ENCODE measurements at places on chromosomes 13 and 19.

DNA sequence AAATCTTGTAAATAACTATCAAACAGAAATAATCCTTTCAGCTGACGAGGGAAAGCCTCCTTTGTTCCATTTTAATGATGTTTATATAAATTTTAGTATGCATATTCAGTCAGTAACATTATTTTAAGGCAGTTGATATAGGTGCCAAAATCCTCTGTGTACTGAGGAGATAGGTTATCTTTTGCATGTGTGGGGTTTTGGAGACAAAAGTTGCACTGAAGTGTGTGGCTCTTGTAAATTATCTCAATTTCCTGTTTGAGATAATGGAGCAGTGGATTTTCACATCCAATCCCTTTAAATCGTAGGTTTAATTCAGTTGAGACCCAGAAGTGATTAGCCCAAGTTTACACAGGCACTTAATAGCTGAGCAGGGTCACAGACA is 106.6 kb downstream of the RGCC start:
- no peak for DNase-seq

DNA sequence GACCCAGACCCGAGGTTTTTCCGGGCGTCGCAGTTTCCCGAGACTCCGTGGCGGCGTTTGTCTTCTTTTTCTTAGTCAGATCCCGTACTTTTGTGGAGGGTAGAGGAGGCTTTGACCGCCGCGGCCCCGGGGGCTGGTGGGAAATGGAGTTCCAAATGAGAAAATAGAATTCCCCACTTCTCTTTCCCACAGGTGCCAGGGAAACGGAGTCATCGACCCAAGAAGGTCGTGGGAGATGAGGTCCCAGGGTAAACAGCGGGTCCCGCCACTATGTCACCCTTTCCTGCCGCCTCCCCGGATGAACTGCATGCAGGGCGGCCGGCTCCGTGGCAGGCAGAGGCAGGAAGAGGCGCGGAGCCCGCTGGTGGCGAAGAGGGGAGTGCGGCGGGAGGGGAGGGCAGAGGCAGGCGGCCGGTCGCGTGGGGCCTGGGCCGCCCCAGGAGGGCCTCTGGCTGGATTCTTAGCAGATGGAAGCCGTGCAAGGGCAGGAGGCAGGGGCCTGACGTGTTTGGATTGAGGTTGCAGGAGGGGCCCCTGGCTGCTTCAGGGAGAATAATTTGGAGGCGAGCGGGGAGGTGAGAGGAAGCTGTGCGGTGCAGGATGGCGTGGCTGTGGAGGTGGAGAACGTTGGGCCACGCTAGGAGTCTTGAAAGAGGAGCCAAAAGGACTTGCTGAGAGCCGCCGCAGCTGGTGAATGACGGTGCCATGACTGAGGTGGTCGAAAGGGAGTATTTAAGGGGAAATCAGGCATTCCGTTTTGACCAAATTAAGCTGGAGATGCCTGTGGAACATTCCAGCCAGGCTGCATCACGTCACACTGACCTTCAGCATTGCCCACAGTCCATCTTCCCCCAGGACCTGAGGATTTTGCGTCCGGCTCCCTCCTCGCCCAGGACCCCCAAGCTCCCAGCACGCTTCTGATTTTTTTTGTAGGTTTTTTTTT is 11.7 kb downstream of the CYTH2 start:
- peak; percentile 70 for DNase-seq

GRCh38 chr13:32278426-32278825 is 36.7 kb downstream of the ZAR1L start:
- DNase-seq, result no peak

GRCh38 chr13:27022571-27023311 is 148.9 kb downstream of the USP12 start:
- DNase-seq, result no peak

DNA sequence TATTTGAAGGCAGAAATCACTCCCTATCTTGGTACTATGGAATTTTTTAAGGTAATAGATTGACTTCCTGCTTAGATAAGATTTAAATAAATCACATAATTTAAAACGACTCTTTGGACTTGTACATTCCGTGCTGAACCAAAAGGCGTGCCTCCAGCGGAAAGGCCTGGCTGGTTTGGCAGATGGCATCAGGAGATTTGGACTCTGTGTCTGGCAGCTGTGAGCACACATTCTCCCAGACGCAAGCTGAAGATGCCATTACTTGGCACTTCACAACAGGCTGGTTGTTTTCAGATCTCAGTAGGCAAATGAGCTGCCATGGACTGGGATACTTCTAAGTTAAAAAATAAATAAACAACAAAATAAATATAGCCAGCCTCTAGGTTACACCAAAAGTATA is 104.5 kb upstream of the SLC15A1 start:
- DNase-seq, result no peak

DNA sequence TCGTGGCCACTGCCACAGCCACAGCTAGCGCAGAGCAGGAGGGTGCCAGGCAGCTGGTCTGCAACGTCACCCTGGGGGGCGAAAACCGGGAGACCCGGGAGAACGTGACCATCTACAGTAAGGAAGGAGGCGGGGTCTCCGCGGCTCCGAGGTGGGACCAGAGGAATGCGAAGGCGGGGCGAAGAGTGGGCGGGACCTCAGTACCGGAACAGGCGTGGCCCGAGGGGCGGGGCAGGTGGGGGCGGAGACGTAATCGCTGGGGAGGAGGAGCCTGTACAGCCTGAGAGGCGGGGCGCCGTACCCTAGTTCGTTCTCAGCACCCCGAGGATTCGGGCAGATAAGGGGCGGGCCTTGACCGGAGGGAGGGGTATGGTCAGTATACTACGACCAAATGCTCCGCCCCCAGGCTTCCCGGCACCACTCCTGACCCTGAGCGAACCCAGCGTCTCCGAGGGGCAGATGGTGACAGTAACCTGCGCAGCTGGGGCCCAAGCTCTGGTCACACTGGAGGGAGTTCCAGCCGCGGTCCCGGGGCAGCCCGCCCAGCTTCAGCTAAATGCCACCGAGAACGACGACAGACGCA is 2.5 kb downstream of the ICAM5 start:
- peak; percentile 70 for DNase-seq

GRCh38 chr19:50739914-50740426 is 16.8 kb downstream of the CLEC11A start:
- DNase-seq, result no peak

DNA sequence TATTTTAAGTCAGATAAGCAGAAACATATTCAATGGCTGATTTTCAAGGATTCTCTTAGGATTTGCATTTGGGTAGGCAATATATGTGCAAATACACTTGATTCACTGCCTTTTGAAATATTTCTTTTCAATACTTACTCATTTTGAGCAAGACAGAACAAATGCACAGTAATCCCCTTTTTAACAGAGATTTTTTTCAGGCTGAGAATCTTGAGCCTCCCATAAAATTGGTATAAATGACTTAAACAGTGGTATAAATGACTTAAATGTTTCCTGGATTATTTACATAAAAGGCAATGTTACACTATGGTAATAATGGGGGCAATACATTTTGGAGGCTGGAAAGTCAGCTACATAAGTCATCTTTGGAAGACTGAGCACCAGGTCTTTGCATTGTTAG is 389.0 kb downstream of the OLFM4 start:
- no peak for DNase-seq

DNA sequence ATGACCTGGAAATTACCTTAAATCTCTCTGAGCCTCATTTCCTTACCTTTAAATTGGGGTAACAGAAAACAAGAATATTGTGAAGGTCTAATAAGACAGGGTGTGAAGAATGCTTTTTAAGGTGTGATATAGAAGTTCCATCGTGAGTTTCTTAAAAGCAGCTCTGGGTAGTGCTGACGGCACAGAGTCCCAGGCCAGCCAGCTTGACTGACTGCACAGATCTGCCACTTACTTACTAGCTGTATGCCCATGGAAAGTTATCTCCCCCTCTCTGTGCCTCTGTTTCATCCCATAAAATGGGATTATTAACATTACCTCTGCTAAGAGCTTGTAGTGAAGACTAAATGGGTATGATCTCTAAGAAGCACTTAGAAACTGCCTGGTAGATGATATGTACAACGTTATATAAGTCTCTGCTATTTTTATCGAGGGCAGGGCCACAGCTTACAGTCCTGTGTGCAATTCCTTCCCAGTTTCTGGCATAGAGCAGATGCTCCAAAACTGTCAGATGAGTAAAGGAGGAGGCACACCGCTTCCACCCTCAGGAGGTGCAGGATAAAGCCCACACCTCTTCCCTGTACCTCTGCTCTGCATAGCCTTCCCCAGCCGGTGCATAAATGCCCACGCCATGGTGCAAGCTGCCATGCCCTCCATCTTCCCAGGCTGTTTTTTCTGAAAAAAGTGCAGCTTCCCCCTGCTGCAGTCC is 99.6 kb downstream of the MBNL2 start:
- no peak for DNase-seq

GRCh38 chr13:27770809-27771208 is 21.5 kb upstream of the GSX1 start:
- no peak for DNase-seq

GRCh38 chr13:113848431-113849260 is 15.2 kb downstream of the GAS6 start:
- no peak for DNase-seq

- no peak for DNase-seq
Measured at GRCh38 chr13:51625555-51626345, 41.5 kb downstream of the WDFY2 start.

DNA sequence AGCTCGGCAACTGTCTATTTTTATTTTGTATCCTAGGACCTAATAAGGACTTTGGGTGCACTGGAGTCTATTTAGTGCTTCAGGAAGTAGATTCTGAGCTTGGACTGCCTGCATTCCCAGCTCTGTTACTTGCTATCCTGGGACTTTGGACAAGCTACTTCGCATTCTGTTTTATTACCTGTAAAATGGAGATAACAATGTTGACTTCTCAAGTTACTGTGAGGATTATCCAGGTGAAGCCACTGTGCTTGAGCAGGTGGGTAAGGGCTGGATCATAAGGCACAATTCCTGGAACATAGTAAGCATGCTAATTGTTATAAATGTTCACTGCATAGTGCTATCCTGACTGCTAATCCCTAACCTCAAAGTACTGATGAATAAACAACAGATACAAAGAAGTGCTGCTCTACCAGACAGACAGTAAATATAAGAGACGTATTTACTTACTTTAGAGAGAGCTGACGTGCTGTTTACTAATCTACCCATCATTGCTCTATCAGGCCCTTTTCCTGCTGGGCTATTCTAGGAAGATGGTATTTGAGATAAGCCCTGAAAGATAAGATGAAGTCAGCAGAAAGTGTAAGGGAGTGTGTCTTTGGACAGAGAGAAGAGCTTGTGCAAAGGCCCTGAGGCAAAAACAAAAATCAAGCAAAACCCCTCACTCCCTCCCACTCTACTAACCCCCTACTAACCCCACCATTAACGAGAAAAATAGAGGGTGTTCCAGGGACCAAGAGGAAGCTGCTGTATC is 50.8 kb upstream of the FLT1 start:
- DNase-seq, result no peak

DNA sequence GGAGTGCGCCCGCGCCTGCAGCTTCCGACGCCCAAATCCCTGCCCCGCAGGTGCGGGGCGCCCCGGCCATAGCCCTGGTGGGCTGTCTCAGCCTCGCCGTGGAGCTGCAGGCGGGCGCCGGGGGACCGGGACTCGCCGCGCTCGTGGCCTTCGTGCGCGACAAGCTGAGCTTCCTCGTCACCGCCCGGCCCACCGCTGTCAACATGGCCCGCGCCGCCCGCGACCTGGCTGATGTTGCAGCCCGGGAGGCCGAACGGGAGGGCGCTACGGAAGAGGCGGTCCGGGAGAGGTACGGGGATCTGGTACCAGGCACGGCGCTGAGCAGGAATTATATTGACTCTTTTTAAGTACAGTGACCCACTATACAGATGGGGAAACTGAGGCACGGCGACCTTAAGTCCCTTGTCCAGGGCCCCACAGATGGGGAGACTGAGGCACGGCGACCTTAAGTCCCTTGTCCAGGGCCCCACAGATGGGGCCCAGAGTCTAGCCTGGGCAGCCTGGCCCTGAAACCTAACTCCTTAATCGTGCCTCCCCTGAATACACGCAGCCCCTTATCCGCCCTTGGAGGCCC is 586 bp downstream of the MRI1 start:
- DNase-seq, result peak; percentile 60

- DNase-seq, result no peak
Measured at GRCh38 chr13:46995874-46996273, 99.0 kb upstream of the HTR2A start.

DNA sequence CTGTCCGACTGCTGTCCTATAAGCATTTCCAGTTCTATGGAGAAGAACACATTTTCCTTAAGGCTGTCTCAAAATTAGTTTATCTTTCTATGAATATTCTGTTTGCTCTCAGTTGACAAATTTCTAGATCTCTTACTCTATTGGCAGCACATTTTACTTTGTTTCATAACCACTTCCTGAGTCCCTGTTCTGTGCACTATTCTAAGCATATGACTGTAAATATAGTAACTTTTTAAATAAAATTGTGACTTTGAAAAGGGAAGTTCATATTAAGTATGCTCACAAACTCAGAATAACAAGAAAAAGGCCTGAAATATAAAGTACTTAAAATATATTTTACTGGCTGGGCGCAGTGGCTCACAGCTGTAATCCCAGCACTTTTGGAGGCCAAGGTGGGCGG is 56.5 kb upstream of the HTR2A start:
- DNase-seq, result no peak

- no peak for DNase-seq
Measured at GRCh38 chr13:66560189-66560588, 669.9 kb downstream of the PCDH9 start.

DNA sequence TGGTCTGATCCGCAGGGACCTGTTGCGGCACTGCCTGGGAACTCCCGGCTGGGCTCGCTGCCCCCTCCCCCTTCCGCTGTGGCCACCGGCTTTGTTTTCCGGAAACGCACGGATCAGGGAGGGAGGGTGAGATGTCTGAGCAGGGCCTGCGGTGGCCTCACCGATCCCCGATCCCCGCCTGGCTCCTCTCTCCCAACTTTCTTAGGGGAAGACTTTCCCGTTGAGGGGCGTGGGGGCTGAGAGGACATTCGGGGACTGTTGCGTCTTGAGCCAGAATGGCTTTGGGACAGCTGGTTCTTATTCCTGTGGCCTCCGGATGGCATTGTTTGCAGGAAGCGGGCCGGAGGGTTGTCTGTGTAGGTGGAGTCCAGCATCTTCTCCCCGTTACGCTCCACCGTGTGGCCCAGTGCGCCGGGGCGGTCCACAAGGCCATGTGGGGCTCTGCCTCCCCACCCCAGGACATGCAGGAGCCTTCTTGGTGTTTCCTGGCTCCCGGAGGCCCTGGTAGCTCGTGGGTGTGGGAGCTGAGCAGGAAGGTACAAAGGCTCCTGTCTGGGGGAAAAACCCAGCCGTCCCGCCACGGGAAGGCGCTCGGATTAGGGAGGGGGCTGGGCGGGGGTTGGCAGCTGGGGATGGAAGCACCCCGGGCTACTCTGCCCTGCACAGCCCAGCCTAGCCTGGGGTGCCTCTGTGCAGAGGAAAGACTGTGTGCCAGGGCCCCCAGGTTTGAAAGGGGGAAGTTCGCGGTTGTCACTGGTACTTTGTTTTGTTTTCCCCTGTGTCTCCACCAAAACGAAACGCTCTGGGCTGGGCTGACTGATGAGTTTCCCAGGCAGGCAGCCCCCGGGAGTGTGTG is 1.3 kb downstream of the CSNK1G2 start:
- peak; percentile 81 for DNase-seq

- DNase-seq, result no peak
Measured at GRCh38 chr13:78499802-78500201, 103.5 kb downstream of the POU4F1 start.
